Erythroblast (primary cell): ENCODE measurements at places on chromosomes 5 and 9.

DNA sequence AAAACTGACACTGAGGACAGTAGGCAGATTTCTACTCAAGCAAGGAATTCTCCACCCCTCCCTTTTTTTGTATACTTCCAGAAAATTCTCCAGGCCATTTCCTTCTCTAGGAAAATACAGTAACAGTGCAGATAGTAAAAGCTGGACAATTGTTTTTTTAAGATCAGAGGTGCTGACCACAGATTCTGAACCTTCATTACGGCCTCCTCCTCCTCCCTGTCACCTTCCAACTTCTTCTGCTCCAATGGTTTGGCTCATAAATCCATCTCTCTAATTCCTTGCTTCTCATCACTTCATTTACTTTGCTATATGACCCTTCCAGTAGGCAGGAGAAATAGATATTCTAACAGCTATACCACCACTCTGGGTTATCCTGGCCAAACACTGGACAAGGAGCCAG, 220.6 kb downstream of the FBN2 start:
- DNase-seq = no peak

GRCh38 chr5:39109606-39110005, 35.4 kb upstream of the RICTOR start:
- DNase-seq = no peak

DNA sequence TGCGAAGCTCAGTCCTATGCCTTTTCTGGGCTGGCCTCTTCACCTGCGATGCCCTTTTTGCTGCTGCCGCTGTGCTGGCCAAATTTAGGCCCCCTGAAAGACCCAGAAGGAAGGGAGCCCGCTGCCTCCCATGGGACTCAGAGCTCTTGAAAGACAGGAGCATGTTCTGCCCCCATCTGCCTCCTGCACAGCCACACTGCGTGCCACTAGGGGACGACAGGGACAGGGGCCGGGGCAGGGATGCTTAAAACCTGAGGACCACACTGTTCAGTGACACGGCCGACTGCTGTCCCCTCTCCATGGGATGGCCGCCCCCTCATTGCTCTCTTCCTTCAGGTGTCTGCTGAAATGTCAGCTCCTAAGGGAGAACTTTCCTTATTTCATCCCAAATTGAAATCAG, 132.4 kb downstream of the ADAMTS2 start:
- DNase-seq = no peak

- DNase-seq = no peak
These were observed 9.4 kb downstream of the STARD4 start for GRCh38 chr5:111502956-111503355.

- DNase-seq = no peak
These were observed 17.2 kb upstream of the SIL1 start for GRCh38 chr5:139215107-139215975.

GRCh38 chr5:61307611-61308010, 24.4 kb upstream of the ZSWIM6 start:
- no peak for DNase-seq

DNA sequence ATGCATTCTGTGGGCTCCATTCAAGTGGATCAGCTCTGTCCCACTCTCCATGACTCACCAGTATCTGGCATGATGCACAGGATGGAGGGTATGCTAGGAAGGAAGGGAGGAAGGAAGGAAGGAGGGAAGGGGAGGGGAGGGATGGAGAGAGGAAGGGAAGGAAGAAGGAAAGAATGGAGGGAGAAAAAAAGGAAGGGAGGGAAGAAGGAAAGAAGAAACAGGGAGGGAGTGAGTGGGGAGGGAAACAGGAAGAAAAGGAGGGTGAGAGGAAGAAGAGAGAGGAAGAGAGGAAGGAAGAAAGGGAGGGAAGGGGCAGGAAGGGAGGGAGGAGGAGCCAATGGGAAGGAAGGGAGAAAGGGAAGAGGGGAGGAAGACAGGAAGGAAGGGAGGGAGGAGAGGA, 5.3 kb upstream of the BARHL1 start:
- DNase-seq = no peak

DNA sequence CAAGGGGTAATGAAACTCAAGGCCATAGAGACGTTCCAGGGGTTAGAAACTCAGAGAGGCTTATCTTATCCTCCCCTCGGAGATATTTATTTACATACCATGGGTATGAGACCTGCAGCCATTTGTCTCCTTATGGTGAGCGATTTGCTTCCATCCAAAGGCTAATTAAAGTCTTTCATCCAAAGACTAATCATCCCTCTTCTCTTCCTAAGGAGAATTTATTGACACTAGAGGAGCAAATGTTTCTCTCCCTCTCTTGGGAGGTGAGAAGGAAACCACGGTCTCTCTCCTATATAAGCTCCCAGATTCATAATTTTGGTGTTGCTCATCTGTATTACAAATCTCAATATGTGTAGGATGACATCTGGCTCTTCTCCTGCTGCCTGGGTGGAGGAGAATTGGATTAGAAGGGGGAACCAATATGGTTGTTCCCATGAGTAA, 31.0 kb upstream of the RPS23 start:
- DNase-seq = no peak
